G401 (cell line): ENCODE measurements at places on chromosomes 2 and 18. TPM values are rescaled to one million over a fixed set of nuclear protein-coding genes. Genes with fewer than 3 reads are reported as not detected.
A peak's percentile ranks its signal among the peaks of the same experiment; 100 is the strongest.

DNA sequence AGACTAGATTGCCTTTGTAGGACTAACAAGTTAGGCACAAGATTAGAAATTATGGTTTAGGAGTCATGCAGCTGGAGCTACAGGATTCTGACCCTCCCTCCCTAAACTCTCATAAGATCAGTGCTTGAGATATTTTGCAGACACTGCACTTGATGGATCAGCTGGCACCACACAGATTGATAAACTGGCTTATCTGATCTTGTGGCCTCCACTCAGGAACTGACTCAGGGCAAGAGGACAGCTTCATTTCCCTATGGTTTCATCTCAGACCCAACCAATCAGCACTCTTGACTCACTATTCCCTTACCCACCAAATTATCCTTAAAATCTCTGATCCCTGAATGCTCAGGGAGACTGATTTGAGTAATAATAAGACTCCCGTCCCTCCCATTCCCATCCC lies 152.3 kb downstream of the DIS3L2 start:
- no peak for DNase-seq

DNA sequence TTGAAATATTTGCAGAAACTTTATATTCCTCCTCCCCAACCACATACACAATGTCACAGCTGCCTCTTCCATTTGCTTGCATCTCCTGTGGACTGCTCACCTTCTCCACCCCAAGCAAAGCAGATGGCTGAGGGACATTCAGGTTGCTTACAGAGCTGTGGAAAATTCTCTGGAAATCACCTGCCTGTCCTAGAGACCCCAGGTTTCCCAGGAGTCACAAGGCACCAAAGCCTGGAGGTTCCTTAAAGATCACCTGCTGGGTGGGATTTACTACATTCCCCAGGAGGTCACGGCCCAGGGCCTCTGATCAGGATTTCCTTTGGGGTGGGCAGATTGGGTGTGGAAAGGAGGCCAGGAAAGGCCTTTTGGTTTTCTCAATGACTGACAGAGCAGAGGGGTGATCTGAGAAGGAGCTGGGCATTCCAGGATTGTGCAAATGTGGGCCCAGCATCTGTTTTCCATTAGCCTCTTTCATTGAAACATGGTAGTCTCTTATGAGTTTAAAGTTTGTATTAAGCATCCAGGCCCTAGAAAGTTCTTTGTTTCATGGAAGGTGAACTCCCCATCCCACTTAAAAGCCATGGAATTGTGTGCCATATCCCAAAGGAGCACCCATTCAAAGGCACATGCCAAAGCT lies 410.7 kb upstream of the TNP1 start:
- no peak for DNase-seq

DNA sequence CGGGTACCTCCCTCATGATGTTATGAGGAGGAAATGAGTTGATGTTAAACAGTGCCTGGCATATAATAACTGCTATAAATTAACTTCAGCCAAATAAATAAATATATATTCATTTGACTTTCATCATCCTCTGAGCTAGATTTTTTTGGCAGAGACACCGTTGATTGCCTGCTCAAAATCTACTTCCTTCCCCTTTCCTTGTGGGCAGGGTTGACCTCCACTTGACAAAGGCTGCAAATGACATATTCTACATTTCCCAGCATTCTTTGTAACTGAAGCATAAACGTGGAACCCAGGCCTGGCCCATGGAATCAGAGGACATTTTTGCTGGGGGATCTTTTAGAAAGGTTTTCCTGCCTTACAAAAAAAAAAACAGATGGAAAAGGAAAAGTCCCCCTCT lies 177.8 kb downstream of the TXNL1 start:
- DNase-seq: no peak

DNA sequence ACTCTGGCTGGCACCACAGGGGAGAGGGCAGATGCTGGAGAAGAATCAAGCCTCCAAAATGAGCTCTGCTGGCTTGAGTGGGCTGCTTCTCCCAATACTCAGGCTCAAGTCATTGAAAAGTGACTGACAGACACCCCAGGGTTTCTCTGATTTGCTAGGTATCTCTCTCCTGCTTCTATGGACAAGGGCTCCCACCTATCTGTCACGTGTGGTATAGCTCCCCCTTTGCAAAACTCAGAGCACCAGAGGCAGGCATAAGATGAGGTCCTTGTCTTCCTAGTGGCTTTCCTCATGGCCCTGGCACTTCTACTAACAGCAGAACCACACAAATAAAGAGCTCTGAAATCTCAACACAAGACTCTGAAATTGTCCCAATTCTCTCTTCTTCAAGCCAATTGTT lies 105.2 kb downstream of the GALNT14 start:
- DNase-seq: no peak

- DNase-seq: no peak
Observed at GRCh38 chr2:75175456-75175855, 23.9 kb downstream of the TACR1 start.

DYNAP gene
- total RNA-seq: not detected in 2 replicates

- no peak for DNase-seq
Observed at GRCh38 chr2:101307503-101307902, 998 bp downstream of the RNF149 start.

DNA sequence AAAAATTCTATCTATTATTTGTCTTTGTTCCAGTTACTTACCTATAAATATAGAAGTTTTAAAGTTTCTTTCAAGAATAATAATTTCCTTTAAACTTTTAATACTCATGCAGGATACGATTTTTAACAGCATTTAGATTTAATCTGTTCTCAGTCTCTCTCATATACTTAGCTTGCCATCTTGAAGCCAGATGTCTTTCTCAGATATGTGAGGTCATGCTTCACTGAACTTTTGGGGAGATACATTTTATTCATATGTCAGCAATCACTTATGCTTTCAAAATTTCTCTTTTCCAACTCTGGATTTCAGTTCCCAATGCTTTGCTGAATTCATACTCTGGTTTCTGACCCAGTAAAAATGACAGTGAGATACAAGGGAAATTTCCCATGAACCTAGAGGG lies 66.5 kb upstream of the CCDC178 start:
- no peak for DNase-seq

- DNase-seq: peak; percentile 60
Observed at GRCh38 chr2:234544659-234545611, 48.1 kb upstream of the ARL4C start.

DNA sequence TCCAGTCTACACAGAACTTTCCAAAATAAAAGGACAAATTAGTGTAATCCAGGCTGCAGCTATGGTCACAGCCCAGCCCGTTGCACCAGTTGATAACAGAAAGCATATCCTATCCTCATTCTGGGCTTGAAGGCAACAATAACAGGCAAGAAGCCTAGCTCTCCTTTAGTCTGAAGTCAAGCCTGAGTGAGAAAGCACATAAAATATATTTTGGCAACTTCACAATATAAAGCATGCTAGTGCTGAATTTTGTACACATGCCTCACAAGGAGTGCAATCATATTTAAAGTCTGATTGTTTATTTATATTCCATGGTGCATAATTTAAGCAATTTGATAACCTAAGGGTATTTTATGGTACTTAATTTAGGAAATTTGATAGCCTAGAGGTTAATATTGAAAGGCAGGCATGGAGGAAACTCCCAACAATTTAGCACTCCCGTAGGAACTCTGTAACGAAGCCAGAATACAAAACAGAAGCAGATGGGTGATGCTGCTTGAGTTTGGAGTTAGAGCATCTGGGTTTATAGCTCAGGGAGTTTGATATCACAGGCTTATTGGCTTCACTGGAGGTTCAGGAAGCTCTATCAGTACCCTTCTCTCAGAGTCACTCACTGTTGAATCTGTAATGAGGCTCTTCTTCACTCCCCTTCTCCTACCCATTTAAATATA lies 1199.1 kb upstream of the GYPC start:
- no peak for DNase-seq
